ENCODE measurements at places on chromosomes 1 and 21.
A peak's percentile ranks its signal among the peaks of the same experiment; 100 is the strongest.

- no peak for ATAC-seq
Measured at GRCh38 chr21:42232176-42232825, 13.4 kb downstream of the ABCG1 start.

GRCh38 chr1:18926315-18927081 is 24.1 kb upstream of the ALDH4A1 start:
- ATAC-seq = peak; percentile 91

GRCh38 chr1:26785611-26786436 is 1.9 kb upstream of the PIGV start:
- no peak for ATAC-seq

GRCh38 chr1:50110656-50111055 is 1.9 kb downstream of the ELAVL4 start:
- ATAC-seq = no peak

DNA sequence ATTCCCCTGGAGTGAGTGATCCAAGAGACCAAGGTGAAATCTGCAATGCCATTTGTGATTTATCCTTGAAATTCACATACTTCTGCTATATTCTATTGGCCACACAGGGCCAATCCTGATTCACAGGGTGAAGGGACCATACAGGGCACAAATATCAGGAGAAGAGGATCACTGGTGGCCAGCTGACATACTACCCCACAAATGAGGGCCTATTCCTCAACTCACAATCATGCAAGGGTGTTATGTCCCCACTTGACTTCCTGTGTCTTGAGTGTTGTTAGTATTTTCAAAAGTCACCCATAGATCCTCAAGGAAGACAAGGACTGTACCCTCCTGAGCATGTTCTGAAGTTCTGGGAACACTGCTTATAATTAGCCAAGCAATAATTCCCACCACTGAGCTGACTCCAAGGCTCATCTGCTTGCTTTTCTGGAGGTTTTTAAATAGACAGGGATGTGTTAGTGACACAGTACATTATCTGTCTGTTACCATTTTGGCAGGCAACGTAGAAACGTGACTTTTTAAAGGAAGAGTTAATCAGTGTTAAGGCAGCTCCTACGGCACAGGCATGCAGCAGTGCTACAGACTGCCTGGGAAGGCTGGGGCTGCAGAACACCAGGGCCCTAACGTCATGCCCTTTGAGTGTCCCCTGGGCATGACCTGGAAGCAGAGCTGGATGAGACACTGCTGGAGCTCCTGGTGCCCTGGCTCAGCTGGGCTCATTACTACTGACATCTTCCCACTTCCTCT is 137.4 kb downstream of the FAM78B start:
- no peak for ATAC-seq

- ATAC-seq = no peak
Measured at GRCh38 chr1:180837020-180837419, 75.7 kb upstream of the KIAA1614 start.

GRCh38 chr1:211198111-211198510 is 61.1 kb upstream of the RCOR3 start:
- ATAC-seq = no peak

DNA sequence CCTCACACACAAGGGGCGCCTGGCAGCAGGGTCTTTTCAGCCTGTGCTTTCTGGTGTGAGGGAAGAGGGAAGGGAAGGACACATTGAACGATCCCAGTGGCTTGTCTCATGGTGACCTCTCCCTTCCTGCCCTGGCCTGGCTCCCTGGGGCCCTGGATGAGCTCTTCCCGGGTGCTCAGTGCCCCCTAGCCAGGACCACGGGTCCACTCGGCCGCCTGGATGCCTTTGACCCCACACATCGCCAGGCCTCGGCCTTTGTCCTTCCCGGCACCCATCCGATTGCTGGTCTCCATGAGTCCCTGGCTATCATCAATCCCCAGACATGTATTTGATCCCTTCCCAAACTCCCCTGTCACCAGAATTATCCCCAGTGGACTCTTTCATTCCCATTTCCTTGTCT is 6.0 kb upstream of the TFF3 start:
- ATAC-seq = no peak

- ATAC-seq = no peak
Measured at GRCh38 chr1:23421753-23422240, 2.8 kb downstream of the TCEA3 start.

DNA sequence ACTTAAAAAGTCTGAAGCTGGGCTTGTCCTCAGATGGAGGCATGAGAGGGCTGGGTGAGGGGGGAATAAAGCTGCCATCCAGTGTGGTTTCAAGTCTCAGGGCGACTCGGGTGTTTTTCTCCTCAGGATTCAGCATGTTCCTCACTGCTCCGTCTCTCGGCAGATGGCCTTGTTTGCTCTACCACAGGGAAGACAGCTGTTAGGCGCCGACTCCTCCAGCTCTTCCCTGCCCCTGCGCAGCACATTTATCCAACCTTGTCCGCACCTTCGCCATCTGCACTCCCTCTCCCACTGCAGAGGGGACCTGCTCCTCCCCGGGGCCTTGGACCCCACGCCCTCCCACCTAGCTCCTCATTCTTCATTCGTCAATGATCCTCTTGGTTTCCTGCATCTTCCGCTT is 16.6 kb upstream of the S100A11 start:
- ATAC-seq = no peak

- ATAC-seq = no peak
Measured at GRCh38 chr1:220817907-220818306, 31.2 kb downstream of the MTARC1 start.

DNA sequence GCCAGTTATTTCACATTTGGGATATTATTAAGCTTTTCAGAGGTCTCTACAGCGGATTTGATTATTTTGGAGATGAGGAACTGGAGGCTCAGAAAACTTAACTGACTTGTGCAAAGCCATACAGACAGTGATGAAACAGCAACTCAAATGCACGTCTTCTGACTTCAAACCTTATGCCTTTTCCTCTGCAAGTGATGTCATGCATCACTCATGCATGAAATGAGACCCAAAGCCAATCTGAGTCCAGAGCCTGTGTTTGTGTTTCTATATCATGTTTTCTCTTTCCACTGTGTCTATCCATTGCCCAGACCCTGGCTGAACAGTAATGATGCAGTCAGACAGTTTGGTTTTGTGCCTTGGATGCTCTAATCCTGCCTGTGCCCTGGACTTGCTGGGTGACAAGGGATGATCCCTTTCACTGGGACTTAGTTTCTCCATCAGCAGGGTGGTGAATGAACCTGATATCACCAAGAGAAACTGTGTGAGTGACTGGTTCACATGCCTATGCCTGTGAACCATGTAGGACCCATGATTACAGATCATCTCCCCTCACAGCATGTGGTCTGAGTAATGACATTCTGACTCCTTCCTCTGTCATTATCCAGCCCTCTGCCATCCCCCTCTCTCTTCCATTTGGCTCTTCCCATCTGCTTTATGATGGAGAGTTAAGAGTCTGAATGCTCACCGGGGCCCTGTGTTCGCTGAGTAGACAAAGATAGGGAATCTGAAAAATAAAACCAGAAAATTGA is 33.4 kb downstream of the SLAMF6 start:
- no peak for ATAC-seq

DNA sequence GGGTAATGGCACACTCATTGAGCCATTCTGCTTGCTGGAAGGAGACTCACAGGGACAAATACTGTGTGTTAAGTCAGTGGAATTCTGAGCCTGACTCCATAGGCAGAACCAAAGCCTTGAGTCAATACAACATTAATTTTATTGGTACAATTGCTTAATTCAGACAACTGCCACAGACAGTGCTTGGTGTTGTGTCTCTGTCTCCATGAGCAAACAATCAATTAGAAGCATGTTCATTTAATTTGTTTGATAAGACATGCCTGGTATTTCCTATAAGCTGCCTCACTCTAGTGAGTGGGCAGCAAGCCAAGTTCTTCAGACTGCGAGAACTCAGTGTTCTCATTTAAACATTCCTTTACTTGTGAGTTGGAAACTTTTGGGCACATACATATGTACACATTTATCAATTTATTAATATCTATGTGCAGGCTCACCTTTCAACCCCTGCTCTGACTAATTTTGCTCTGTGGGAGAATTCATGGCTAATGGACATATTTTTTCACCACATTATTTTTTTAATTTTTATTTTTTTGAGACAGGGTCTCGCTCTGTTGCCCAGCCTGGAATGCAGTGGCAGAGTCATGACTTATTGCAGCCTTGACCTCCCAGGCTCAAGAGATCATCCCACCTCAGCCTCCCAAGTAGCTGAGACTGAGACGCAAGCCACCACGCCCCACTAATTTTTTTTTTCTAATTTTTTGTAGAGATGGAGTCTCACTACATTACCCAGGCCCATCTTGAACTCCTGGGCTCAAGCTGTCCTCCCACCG is 4.5 kb upstream of the SRSF10 start:
- ATAC-seq = no peak

DNA sequence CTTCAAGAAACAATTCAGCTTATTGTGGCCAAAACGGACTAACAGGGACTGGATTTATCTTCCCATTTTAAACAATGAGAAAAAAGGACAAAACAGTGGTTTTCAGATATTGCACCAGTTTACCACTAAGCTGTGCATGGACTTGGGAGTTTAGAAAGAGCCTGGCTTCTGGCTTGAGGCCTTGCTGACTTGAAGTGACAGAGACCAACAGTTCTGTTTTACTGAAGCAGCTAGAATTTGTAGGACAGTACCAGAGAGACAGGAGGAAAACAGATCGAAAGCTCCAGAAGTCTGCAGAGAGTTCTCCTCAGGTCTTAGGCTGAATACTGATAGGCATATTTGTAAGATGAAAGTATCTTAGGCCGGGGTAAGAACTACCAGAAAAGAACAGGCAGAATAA is 20.5 kb downstream of the FCRL4 start:
- no peak for ATAC-seq

- ATAC-seq = no peak
Measured at GRCh38 chr1:223837206-223837605, 8.5 kb downstream of the TP53BP2 start.

- no peak for ATAC-seq
Measured at GRCh38 chr1:64163970-64164369, 39.5 kb upstream of the UBE2U start.

DNA sequence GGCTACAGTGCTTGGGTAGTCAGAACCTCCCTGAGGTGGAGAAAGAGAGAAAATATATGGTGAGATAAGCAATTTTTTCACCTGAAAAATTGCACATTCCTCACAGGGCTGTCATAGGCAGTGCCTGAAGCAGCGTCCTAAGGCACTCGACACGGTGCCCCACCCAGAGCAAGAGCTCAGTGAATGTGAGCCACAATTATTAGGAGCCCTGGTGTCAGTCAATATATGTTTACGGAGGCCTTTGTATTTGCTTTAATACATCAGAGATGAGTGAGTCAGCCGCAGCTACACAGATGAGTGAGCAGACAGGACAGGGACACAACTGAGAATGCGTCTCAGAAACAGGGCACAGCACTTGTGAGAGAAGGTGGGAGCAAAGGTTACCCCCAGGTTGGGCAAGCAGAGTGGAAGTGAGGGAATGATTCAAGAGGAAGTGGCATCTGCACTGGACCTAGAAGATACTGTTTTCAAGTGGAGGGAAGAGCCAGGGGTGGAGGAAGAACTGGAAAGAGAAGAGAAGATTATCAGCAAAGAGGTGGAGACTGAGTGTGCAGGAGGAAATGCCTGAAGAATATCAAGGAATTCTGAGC is 5.2 kb upstream of the PIGC start:
- ATAC-seq = peak; percentile 62

- no peak for ATAC-seq
Measured at GRCh38 chr1:204616641-204617040, 68.9 kb downstream of the LRRN2 start.

DNA sequence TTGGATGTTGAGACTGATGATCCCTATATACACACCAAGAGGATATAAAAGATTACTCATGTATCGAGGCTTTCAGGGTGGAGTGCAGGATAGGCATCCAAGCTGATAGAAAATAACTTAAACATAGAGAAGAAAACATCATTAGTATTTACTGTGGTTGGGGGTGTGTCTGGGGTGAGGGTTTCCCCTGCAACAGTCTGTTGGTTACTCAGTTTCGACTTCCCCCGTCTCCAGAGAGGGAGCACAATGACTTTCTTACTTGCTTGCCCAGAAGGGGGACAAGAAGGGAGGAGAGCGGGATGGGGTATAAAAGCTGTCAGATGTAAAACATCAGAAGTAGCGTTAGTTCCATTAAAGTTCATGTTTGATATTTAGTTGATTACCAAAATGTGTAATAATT is 717.4 kb upstream of the ZP4 start:
- no peak for ATAC-seq

DNA sequence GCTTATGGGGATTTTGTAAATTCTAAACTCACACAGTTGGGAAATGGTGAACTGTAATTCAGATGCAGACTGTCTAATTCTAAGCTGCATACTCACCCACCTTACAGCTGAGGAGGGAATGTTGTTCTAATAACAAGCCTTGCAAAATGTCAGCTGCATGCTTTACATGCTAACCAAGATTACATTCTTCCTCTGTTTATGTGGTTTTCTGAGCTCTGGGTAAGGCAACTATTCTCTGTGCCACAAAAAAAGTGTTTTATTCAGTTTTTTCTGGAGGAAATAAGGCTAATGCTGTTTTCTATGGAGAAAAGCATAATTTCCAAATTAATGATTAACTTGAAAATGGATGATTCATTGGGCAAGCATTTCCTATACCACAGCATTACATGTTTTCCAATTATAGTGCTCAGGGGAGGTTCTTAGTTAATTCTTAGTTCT is 64.9 kb downstream of the RGS13 start:
- ATAC-seq = no peak

- peak; percentile 19 for ATAC-seq
Measured at GRCh38 chr1:20063861-20064292, 6.1 kb upstream of the PLA2G5 start.

DNA sequence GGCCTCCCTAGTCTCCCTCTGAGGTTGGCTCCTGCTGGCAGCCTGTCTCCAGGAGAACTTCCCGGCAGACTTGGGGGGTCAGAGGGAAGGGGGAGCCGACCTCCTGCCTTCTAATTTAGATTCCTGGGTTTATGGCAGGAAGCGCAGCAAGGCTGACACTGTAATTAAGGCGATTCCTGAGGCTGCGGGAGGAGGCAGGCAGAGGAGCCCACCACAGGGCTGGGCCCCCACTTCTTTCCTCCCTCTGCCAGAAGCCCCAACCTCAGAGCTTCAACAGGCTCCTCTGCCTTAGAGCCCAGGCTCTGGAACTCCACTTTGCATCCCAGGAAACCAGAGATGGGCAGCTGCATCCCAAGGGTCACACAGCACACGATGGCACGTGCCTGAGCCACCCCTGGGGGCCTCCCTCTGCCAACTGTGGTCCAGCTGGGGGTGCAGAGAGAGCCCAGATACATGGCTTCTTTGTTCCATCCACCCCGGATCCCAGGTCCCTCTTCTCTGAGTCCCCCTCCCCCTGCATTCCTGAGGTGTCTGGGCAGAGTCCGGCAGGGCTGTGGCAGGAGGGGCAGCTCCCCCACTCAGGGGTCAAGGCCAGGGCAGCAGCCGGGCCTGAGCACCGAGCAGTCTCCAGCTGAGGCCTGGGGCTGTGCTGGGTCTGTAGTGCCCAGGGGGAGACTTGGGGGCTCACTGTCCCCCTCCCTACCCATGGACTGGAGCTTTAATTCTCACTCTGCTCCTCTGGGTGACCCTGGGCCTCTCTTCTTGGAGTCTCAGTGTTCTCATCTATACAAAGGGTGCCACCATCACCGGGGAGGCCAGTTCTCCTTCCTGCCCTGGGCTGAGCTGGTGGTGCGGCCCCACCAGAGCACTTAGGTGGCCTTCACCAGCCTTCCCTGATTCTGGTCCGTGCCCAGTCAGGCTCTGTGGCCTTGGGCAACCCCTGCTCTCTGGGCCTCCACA is 39.4 kb upstream of the FAM131C start:
- ATAC-seq = no peak

- ATAC-seq = no peak
Measured at GRCh38 chr21:38261851-38262250, 5.1 kb downstream of the KCNJ15 start.

GRCh38 chr1:196860323-196860884 is 27.4 kb upstream of the CFHR4 start:
- ATAC-seq = no peak
